Thoracic aorta (tissue), 2 donors: ENCODE measurements at places on chromosomes 11 and 22.
A peak's percentile ranks its signal among the peaks of the same experiment; 100 is the strongest.

GRCh38 chr11:84247926-84248325 lies 961.8 kb upstream of the CCDC90B start:
- no peaks in the 10 kb centered on the region for H3K27me3 ChIP-seq
- no peak for DNase-seq
- peaks cover 36% of the 10 kb centered on the region for H3K4me1 ChIP-seq
- peak overlapping the region; percentile 7 for H3K27ac ChIP-seq
- H3K36me3 ChIP-seq = no peaks in the 10 kb centered on the region

DNA sequence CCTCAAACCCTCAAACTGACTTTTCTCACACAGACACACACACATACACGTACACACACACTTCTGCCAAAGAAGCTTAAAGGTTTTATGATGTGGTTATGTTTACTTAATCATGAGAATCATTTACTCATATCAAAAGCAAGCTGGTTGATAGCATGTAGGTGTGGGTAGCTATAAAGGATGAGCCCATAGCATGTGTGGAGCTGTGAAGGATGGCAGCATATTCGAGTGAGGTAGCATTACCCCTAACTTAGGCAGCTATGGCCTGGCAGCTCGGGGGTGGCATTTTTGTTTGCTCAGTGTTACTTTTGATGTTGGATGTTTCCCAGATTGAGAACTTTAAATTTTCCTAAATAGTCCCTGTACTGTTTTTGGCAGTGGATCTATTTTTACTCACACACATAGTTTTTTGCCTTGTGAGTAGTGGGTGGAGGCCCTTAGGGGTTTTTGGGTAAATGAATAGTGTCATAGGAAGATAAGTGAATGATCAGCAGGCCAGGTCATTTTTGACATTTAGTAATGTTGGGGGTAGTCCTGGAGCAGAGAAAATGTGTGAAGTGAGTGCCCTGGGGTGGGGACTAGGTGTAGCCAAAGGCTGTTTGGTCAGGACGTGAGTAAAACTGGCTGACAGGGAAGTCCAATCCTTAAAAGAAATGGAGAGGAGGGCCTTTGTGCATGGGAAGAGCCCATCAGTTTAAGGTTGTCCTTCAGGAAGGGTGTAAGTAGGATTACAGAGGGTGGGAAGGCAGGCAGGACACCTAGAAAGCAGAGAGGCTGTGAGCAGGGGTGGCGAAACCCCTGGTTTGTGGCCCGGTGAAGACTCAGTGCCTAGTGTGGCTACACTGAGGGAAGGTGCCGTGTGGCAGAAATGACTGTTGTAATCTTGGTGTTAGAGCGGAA lies 7.1 kb downstream of the YWHAH start:
- peak overlapping the region; percentile 78 for H3K27ac ChIP-seq
- DNase-seq = no peak
- peak overlapping the region; percentile 33 for H3K4me3 ChIP-seq
- H3K27me3 ChIP-seq = no peaks in the 10 kb centered on the region
- H3K36me3 ChIP-seq = peaks cover 5% of the 10 kb centered on the region
- H3K4me1 ChIP-seq = peaks cover 61% of the 10 kb centered on the region

DNA sequence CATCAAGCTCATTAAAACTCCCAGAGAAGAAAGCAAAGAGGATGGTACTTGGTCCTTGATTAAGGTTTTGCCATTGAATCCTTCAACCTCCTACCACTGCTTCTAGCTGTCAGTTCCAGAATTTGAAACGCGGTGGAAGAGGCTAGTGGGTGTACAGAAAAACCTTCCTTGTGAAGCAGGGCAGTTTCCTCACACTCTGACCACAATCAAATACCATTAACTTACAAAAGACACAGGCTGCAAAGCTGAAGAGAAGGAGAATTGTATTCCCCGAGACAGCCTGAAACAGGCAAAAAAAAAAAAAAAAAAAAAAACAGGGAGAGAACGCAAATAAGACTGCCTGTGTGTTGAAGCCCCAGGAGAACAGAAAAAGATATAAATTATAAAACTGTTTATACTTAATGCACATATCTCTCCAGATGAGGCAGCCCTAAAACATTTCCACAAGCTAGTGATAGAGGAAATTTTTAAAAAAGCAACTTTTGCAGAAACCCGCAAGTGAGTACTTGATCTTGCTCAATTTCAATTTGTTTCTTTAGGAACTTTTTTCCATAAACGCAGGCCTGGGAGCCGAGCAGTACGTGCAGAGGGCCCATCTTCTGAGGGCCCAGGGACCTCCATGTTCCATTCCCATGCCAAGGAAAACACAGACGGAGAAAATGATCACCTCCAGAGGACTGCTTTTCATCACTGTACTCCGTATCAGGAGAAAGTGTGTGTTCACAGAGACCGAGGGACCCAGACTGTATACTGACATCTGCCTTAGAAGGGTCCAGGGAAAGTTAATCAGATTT lies 218.7 kb upstream of the BLID start:
- peak overlapping the region; percentile 52 for H3K4me3 ChIP-seq

- DNase-seq = no peak
- H3K27me3 ChIP-seq = no peaks in the 10 kb centered on the region
- H3K36me3 ChIP-seq = no peaks in the 10 kb centered on the region
These were observed 4.0 kb upstream of the WNT11 start for GRCh38 chr11:76209973-76210930.

- H3K36me3 ChIP-seq = no peaks in the 10 kb centered on the region
- H3K4me1 ChIP-seq = peaks cover 6% of the 10 kb centered on the region
- H3K27ac ChIP-seq = no peak overlapping the region
- DNase-seq = no peak
- no peak overlapping the region for H3K4me3 ChIP-seq
- no peaks in the 10 kb centered on the region for H3K27me3 ChIP-seq
These were observed 44.6 kb downstream of the FAM168A start for GRCh38 chr11:73553266-73553665.

DNA sequence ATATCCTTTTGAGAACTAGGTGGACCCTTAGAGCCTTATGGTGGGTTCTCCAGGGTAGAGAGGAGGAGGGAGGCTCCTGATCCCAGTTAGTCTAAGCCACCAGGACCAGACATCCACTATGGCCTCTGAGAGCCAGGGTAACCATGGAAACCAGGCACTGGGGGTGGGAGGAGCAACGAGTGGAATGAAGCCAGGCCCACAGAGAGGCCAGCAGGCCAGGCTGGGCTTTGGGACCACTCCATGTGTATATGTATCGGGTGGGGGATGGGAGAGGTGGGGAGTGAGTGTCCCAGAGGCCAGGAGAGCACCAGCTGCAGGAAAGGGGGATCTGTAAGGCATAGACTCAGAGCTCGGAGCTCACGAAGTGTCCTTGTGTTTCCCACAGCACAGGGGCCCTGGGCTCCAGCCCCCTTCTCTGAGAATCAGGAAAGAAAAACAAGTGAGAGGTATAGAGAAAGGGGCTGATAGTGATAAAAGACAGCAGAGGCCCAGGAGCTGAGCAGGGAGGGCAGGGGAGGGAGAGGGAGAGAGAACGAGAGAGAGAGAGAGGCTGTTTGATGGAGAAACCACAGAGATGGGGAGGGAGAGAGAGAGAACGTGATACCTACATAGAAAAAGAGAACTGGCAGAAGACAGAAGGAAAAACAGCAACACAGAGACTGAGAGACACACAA lies 15.5 kb upstream of the TSPAN18 start:
- no peak for DNase-seq
- H3K4me1 ChIP-seq = peaks cover 2% of the 10 kb centered on the region
- H3K27me3 ChIP-seq = no peaks in the 10 kb centered on the region
- no peaks in the 10 kb centered on the region for H3K36me3 ChIP-seq

DNA sequence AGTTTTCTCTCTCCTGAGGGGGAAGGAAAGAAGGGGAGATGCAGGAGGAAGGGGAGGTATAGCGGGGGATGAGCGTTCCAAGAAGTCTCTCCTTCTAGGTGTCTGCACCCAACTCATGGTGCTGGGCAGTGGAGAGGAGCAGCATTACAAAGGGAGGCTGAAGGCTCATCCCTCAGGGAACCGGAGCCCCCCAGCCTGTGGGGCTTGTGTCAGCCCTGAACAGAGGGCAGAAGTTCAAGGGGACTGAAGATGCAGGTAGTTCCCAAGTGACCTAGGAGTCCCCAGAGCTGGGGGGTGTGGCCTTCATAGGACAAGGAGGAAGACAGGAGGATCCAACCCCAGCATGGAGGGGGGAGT lies 1.8 kb downstream of the C11orf68 start:
- H3K4me1 ChIP-seq = peaks cover 59% of the 10 kb centered on the region
- peak overlapping the region; percentile 91 for H3K27ac ChIP-seq
- no peak for DNase-seq
- no peaks in the 10 kb centered on the region for H3K36me3 ChIP-seq

GRCh38 chr11:1480555-1481482 lies 5.8 kb downstream of the MOB2 start:
- H3K4me1 ChIP-seq = peaks cover 54% of the 10 kb centered on the region
- peak overlapping the region; percentile 44 for H3K4me3 ChIP-seq
- H3K27ac ChIP-seq = peak overlapping the region; percentile 99
- DNase-seq = no peak
- H3K36me3 ChIP-seq = peaks cover 44% of the 10 kb centered on the region
- H3K27me3 ChIP-seq = no peaks in the 10 kb centered on the region

GRCh38 chr11:59765068-59765735 lies 10.0 kb downstream of the STX3 start:
- DNase-seq = no peak
- H3K36me3 ChIP-seq = no peaks in the 10 kb centered on the region
- no peak overlapping the region for H3K27ac ChIP-seq
- H3K4me1 ChIP-seq = peaks cover 6% of the 10 kb centered on the region
- H3K4me3 ChIP-seq = no peak overlapping the region

GRCh38 chr11:44625759-44626523 lies 60.5 kb downstream of the CD82 start:
- no peak overlapping the region for H3K27ac ChIP-seq
- H3K36me3 ChIP-seq = no peaks in the 10 kb centered on the region
- H3K4me1 ChIP-seq = peaks cover 19% of the 10 kb centered on the region

DNA sequence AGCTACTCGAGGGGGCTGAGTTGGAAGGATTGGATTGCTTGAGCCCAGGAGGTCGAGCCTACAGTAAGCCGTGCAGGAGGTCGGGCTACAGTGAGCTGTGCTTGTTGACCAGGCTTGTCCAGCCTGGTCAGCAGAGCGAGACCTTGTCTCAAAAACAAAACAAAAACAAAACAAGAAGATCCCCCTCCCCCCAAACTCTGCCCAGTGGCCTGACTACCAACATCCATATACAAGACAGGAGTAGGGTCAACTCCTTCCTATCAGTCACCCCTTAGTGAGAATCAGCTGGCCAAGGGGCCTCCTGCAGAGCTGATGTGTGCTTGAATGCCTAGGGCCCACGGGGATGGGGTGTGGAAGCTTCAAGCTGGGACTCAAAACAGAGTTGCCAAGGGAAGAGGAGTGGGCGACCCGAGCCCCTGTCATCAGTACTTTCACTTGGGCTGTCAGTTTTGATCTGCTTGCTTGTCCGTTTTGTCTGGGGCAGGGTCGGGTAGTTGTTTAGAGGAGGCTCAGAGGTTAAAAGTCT lies 942 bp upstream of the TSPAN18 start:
- no peaks in the 10 kb centered on the region for H3K27me3 ChIP-seq
- H3K4me1 ChIP-seq = peaks cover 5% of the 10 kb centered on the region
- no peak overlapping the region for H3K4me3 ChIP-seq
- H3K36me3 ChIP-seq = no peaks in the 10 kb centered on the region
- no peak overlapping the region for H3K27ac ChIP-seq

GRCh38 chr11:125373426-125374391 lies 122.4 kb downstream of the FEZ1 start:
- H3K27me3 ChIP-seq = no peaks in the 10 kb centered on the region
- no peak for DNase-seq
- H3K36me3 ChIP-seq = no peaks in the 10 kb centered on the region
- H3K4me3 ChIP-seq = peak overlapping the region; percentile 17
- H3K4me1 ChIP-seq = peaks cover 44% of the 10 kb centered on the region
- H3K27ac ChIP-seq = peak overlapping the region; percentile 34

DNA sequence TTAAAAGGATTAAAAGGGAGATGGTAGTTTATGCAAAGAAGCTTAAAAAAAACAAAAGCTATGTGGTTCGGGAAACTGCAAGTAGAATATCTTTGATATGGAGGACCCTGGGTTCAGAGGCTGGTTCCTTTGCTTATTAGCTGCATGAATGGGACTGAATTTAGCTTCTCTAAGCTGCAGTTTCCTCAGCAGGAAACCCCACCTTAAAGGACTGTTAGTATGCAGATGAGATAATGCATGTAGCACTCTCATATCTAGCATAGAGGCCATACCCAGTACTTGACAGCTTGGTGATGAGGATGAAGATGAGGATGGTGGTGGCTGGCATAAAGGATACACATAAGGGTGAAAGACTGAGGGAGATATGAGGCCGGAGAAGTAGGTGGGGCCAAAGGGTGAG lies 134.6 kb downstream of the RRAS2 start:
- no peaks in the 10 kb centered on the region for H3K36me3 ChIP-seq
- H3K4me1 ChIP-seq = no peaks in the 10 kb centered on the region
- no peak overlapping the region for H3K27ac ChIP-seq
- H3K27me3 ChIP-seq = no peaks in the 10 kb centered on the region
- no peak overlapping the region for H3K4me3 ChIP-seq
- no peak for DNase-seq

- H3K27ac ChIP-seq = no peak overlapping the region
- H3K36me3 ChIP-seq = no peaks in the 10 kb centered on the region
- DNase-seq = no peak
- peaks cover 3% of the 10 kb centered on the region for H3K4me1 ChIP-seq
These were observed 41.0 kb downstream of the KDM2A start for GRCh38 chr11:67160045-67160444.

DNA sequence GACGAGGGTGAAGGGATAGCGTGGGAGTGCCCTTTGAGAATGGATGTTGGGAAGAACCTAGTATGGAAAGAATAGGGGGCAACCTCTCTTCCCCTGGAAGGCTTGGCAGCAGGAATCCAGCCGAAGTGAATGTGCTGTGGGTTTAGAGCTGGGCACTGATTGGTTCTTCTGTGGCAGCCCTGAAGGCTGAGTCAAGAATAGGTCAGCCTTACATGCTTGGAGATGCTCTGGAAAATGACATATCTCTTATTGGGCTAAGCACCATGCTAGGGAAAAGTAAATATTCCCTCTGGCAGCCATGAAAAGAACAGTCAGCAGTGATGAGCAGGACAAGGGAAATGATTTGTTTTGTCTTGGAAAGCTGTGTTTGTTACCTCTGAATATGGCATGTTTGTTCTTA lies 149.5 kb downstream of the COMMD9 start:
- H3K4me1 ChIP-seq = no peaks in the 10 kb centered on the region
- DNase-seq = no peak
- H3K4me3 ChIP-seq = no peak overlapping the region

GRCh38 chr11:18235394-18236334 lies 938 bp downstream of the SAA4 start:
- H3K27ac ChIP-seq = no peak overlapping the region
- no peaks in the 10 kb centered on the region for H3K36me3 ChIP-seq
- no peak overlapping the region for H3K4me3 ChIP-seq
- no peaks in the 10 kb centered on the region for H3K27me3 ChIP-seq
